ENCODE measurements at places on chromosomes 6 and 20.

- H3K27me3 ChIP-seq, result no peaks in the 10 kb centered on the region
- no peaks in the 10 kb centered on the region for H3K4me1 ChIP-seq
- no peak for DNase-seq
Observed at GRCh38 chr6:165119231-165120020, 190.0 kb downstream of the C6orf118 start.

- DNase-seq, result no peak
- H3K4me3 ChIP-seq, result no peak overlapping the region
- H3K36me3 ChIP-seq, result no peaks in the 10 kb centered on the region
- no peak overlapping the region for H3K27ac ChIP-seq
- H3K27me3 ChIP-seq, result no peaks in the 10 kb centered on the region
Observed at GRCh38 chr6:1786455-1787453, 177.0 kb downstream of the FOXC1 start.

DNA sequence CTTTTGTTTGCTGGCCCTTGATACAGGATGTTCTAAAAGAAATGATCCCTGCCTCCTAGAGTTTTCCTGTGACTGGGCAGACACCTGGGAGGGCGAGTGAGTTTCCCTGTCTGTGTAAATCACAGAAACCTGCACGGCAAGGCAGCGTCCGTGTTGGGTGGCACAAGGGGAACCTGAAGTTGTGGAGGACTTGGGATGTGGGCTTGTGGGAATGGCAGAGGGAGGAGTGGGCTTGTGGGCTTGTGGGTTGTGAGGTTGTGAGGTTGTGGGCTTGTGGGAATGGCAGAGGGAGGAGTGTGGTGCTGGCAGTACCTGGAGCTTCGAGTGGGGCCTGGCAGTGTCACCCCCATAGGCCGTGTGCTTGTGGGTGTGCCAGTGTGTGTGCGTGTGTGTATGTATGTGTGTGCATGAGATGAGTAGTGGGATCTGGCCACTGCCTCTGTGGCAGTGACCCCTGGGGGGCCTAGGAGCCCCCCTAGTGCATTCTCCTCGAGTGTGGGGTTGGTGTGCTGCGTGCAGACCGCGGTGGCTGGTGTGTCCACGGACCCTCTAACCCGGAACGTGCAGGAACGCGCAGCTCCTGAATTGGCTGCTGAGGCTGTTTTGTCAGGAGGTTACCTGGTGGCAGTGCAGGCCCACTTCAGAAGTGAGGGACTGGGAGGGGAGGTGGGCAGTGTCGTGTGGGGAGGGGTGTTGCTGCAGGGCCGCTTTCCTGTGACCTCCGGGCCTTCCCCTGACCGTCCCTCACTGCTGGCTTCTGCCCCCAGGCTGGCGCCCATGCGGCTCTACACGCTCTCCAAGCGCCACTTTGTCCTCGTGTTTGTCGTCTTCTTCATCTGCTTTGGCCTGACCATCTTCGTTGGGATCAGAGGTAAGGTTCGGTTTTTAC is 13.0 kb downstream of the TMEM181 start:
- H3K36me3 ChIP-seq, result peaks cover 2% of the 10 kb centered on the region
- H3K4me1 ChIP-seq, result no peaks in the 10 kb centered on the region
- H3K4me3 ChIP-seq, result no peak overlapping the region
- H3K27ac ChIP-seq, result peak overlapping the region; percentile 14
- DNase-seq, result no peak

- no peaks in the 10 kb centered on the region for H3K36me3 ChIP-seq
- no peak overlapping the region for H3K27ac ChIP-seq
- H3K4me1 ChIP-seq, result no peaks in the 10 kb centered on the region
- no peak for DNase-seq
- H3K4me3 ChIP-seq, result no peak overlapping the region
- no peaks in the 10 kb centered on the region for H3K27me3 ChIP-seq
Observed at GRCh38 chr6:101392586-101393230, 800 bp upstream of the GRIK2 start.

DNA sequence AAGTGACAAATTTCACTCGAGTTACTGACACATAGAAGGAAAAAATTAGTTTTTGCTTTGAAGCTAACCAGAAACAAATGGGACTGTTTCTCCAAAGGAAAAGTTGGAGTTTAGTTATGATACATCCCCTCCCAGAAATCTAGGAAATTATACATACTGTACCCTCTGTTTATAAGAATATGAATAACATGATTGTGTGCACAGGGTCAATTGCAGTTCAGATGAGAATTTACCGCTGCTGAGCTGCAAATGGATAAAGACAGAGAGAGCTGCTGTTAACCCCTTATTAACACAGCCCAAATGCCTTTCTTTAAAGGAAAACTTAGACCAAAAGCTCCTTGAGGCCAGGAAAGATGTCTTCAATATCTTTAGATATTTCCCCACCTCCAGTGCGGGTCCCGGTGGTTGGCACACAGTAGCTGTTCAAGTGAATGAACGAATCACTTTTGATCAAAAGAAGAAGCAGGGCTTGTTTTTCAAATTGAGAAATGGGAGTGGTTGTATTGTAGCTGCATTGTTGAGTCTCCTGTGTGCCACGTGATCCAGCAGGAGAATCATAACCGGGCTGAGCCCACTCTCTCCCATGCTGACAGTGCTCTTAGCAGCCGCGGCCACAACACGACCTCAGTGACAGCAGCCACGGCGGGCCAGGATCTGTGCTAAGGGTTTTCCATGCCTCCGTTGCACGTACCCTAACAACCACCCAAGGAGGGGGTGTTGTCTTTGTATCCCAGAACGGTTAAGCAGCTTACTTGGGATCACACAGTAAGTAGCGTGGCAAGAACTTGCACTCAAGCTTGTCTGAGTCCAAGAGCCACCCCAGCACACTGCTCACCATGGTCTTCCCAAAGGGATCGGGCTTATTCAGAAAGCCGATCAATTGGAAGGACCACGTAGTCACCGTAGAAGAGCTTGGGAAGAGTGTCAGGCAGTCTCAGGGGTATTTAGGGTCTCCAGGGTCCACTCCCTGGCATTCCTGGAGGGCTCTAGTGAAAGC is 53.5 kb upstream of the BMP6 start:
- no peak overlapping the region for H3K27ac ChIP-seq
- no peak for DNase-seq
- no peaks in the 10 kb centered on the region for H3K36me3 ChIP-seq
- no peak overlapping the region for H3K4me3 ChIP-seq
- peaks cover 16% of the 10 kb centered on the region for H3K4me1 ChIP-seq

- H3K27me3 ChIP-seq, result no peaks in the 10 kb centered on the region
- H3K36me3 ChIP-seq, result no peaks in the 10 kb centered on the region
- no peak overlapping the region for H3K27ac ChIP-seq
- H3K4me1 ChIP-seq, result no peaks in the 10 kb centered on the region
Observed at GRCh38 chr6:140209775-140210174, 835.3 kb upstream of the CITED2 start.

DNA sequence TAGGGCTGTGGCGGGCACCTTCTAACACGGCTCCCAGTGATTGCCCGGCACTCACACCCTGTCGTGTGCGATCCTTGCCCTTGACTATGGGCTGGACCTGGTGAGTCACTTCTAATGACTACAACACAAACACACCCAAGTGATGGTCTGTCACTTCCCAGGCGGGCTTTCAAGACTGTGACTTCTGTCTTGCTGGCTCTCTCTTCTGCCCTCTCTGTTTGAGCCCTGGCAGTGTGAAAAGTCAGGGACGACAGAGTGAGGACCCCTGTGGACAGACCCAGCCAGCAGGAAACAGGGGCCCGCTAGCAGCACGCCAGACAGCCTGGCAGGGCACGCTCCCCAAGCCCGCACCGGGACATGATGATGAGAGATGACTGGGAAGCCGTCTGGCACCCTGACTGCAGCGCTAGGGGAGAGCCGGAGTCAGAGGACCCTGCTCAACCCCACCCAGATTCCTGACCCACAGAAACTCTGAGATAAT is 43.0 kb downstream of the KIF16B start:
- no peak for DNase-seq
- H3K4me3 ChIP-seq, result no peak overlapping the region
- no peak overlapping the region for H3K27ac ChIP-seq

GRCh38 chr20:19501476-19502115 is 256.5 kb upstream of the RIN2 start:
- no peak overlapping the region for H3K4me3 ChIP-seq
- no peaks in the 10 kb centered on the region for H3K4me1 ChIP-seq
- no peak overlapping the region for H3K27ac ChIP-seq
- DNase-seq, result no peak
- no peaks in the 10 kb centered on the region for H3K36me3 ChIP-seq
- no peaks in the 10 kb centered on the region for H3K27me3 ChIP-seq
